ENCODE measurements at places on chromosomes 16 and 17.

DNA sequence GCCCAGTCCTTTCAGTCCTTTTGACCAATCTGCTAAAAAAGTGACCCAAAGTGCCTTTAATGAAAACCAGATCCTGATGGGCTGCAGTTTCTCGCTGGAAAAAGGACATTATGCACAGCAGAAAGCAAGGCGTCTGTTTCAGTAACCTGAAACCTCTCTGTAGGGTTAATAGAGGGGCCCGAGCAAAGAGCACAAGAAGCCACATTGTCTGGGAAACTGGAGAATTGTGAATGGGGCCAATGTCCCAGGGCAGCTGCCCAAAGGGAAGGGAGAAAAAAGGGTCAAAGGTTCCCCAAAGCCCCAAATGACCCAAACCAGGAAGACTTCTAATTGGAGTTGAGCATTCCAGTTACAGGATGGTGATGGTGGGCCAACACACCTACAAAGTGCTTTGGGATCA lies 3.0 kb downstream of the OTOA start:
- DNase-seq, result no peak
- no peaks in the 10 kb centered on the region for H3K36me3 ChIP-seq
- H3K27me3 ChIP-seq, result no peaks in the 10 kb centered on the region
- H3K4me3 ChIP-seq, result no peak overlapping the region

DNA sequence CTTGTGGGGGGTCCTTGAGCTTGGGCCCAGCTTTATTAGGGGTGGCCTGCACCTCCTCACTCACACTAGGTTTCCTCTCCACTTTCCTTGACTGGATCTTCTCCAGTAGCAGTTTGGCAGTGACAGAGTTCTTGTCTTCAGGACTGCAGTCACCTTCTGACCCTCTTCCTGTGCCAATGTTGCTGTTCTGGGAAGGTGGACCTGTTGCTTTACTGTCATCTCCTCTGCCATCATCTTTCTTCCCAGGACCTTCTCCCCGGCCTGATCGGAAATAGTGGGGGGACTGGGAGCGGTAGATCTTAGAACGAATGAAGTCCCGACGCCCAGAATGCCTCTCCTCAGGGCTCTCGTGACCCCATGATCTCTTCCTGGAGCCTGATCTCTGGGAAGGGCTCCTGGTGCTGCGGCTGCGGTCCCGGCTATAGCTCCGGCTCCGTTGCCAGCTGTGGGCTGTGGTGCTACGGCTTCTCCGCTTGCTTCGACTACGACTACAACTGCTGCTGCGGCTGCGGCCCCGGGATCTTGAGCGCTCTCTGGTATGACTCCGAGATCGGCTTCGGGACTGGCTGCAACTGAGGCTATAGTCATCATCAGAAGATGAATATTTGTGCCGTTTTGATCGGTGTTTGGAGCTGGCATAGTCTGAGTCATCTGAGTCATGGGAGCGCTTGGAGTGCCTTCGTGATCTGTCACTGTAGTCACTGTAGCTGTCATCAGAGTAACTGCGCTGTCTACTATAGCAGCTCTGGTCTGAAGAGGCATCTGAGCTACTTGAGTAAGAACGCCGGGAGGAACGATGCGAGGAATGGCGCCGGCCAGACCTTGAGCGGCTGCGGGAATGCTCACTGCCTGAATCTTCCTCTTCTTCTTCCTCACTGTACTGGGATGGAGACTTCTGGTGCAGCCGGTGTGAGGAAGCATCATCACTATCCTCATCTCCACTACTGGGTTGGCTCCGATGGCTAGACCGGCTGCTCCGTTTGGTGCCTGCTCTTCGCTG lies 9.5 kb upstream of the ITGA2B start:
- no peak overlapping the region for H3K4me3 ChIP-seq
- peaks cover 8% of the 10 kb centered on the region for H3K36me3 ChIP-seq
- no peak for DNase-seq
- no peaks in the 10 kb centered on the region for H3K27me3 ChIP-seq

DNA sequence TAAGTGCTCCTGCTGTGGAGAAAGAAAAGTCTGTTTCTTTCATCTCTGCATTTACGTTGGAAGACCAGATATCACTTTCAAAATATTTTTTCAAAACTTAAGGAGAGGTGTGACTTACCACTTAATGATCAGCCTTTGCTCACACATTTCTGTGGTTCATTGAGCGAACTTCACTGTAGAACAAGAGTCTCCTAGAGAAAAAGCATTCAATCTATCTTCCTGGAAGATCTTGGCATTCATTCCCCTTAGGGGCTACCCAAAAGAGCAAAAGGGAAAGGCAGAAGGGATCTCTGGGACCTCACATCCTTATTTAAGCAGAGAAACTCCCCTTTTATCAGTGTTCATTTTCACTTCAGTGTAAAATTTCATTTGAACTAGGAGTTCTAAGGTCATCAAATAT lies 61.2 kb downstream of the HS3ST3A1 start:
- H3K4me1 ChIP-seq, result no peaks in the 10 kb centered on the region
- no peak overlapping the region for H3K4me3 ChIP-seq
- no peaks in the 10 kb centered on the region for H3K36me3 ChIP-seq

DNA sequence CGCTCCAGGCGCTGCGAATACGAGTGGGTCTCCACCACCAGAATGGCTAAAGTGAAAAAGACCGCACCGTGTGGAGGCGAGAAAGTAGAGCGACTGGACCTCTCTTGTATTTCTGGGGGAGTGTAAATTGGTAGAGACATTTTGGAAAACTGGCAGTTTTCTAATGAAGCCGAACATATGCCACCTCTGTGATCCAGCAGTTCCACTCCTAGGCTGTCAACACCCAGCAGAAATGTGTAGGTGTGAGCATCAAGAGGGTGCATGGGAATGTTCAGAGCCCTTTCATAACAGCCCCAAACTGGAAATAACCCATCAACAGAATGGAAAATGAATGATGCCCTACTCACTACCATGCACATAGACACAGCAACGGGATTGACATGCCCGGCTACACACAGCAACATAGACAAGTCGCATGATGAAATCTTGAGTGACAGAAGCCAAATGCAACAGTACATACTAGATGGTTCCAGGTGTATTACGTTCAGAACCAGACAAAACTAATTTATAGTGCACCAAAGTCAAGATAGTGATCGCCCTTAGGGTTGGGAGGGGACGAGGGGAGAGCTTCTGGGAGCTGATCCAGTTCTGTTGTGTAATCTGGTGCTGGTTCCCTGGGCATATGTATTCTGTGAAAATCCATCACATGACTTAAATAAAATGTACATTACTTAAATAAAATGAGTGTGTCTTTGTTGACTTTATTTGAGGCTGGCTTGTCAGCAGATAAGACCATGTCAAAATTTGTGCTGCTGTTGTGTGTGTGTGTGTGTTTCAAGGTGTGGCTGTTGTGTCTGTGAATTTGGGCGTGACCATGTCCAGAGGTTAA lies 877 bp upstream of the BCL7C start:
- H3K4me3 ChIP-seq, result no peak overlapping the region
- no peaks in the 10 kb centered on the region for H3K4me1 ChIP-seq
- H3K27ac ChIP-seq, result no peak overlapping the region
- no peaks in the 10 kb centered on the region for H3K27me3 ChIP-seq

DNA sequence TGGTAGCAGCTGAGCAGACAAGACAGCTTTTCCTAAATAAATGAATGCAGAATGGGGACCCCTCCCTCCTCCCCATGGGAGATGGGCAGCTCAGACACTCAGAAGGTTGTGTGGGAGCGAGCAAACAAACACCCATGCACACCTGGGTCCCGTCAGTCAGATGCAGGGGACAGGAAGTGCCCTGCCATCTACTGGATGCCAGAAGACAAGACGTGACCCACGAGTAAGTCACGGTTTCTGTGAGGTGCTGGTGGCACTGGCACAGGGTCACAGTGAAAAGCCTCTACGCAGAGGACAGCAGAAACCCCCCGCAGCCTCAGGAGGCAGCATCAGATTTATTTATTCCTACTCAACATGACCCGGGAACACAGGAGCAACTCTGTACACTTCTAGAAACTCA lies 8.4 kb downstream of the HBQ1 start:
- no peak overlapping the region for H3K27ac ChIP-seq
- no peaks in the 10 kb centered on the region for H3K4me1 ChIP-seq
- H3K4me3 ChIP-seq, result no peak overlapping the region
- no peaks in the 10 kb centered on the region for H3K36me3 ChIP-seq
